Nephron progenitor cell (in vitro differentiated cells): ENCODE measurements at places on chromosomes 3 and 15.
A peak's percentile ranks its signal among the peaks of the same experiment; 100 is the strongest.

GRCh38 chr15:94607176-94607654, 375.9 kb downstream of the MCTP2 start:
- DNase-seq = no peak

DNA sequence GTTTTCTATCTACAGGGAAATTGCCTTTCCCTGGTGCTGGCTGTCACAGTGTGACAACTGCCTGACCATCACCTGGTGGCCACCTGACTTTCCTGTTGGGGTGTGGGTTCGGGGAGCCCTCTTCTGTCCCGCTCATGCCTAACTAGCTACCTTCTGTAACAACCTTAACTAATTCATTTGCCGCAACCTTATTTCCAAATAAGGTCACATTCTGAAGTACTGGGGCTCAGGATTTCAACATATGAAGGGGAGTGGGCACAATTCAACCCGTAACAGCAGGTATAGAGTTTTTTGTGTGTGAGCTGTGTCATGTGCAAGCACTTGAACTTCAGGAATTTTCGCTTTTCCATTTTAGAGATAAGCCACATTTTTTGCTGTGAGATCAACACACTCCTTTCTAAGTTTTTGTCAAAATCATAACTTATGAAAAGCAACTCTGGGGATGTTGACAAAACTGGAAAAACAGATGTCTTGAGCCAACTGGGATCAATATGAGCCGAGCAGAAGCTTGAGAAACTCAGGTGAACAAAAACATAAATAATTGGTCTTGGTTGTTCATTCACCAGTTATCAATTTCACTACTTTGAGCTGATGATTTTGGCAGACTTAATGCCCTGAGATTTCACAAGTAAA, 242.0 kb upstream of the RGMA start:
- no peak for DNase-seq

DNA sequence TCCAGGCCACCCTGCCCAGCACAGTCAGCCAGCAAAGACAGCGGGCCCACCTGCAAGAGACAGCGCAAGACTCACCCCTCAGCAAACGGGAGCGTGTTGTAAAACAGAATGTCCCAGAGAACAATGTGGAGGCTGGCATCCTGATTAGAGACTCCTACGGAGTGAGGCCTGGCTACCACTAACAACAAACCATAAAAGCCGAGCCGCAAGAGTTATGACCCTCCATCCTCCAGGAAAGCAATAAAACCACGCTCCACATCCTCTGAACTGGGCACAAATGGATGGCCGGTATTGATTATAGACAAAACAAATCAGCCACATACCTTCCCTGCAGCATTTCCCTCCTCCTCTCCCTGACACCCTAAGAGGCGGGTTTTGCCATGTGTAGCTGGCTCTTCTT, 75.8 kb upstream of the LIPC start:
- DNase-seq = peak; percentile 44

- no peak for DNase-seq
Observed at GRCh38 chr3:123296261-123296660, 94.5 kb downstream of the SEC22A start.

- DNase-seq = no peak
Observed at GRCh38 chr15:84889991-84890669, 5.7 kb downstream of the SLC28A1 start.

DNA sequence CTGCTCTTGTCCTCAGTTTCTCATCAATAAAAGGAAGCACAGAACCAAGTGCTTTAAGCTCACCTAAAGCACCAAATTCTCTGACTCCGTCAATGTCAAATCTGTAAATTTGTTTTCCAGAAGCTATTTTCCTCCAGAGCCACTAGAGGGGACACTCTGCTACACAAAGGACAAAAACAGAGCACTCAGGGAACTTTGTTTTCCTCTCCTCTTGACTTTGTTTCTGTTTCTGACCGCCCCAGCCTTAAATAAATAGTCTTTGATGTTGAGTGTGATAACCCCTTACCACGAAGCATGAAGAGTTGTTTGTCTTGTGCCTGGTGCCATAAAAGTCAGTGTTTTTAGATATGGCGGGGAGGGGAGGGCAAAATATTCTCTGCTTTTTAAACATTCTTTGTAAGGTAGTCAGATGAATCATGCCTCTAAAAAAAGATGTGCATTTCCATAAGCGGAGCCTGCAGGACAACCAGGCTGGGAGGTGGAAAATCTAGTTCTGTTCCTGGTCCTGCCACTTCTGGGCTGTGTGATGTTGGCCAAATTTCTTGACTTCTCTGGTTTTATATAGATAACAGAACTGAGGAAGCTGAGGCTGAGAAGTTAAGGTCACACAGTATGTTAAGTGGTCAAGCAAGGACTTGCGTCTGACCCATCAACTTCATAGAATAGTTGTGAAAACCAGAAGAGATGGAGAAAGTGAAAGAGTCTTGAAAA, 7.3 kb upstream of the ZBTB38 start:
- DNase-seq = no peak

DNA sequence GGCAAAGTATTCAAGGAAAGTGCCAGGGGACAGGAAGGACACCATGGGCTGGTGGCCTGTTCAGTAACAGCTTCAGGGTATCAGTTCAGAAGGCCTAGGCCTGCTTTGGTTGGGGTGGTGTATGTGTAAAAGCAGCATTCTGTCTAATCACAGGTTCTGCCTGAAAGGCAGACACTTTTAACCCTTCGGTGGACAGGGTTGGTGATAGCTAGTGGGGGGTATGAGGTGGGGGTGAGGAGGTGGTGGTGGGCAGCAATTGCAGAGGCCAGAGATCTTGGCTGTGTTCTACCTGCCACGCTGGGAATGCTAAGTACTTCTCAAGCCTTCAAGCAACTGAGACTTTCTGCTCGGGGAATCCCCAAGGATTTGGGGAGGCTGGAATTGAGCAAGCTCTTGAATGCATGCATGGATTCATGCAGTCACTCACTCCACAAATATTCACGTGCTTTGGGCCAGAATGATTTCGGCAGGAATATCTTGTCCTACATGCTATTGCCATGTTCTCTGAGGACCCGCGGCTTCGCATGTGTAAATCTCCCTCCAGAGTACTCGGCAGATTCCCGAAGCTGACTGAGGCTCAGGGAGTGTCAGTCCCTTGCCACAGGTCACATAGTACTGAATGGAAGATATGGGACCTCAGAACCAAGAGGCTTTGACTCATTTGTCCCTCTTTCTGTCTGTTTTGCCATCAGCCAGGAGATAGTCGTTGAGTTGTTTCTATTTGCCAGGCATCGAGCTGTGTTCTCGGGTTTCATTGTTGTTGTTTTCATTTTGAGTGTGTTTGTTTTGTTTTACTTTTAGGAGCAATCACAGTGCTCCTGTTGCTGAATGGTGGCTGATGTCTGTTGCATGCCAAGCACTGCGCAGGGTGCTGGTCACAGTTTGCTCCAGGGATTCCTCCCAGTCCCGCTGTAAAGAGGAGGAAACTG, 65.5 kb downstream of the SMAD3 start:
- DNase-seq = no peak

DNA sequence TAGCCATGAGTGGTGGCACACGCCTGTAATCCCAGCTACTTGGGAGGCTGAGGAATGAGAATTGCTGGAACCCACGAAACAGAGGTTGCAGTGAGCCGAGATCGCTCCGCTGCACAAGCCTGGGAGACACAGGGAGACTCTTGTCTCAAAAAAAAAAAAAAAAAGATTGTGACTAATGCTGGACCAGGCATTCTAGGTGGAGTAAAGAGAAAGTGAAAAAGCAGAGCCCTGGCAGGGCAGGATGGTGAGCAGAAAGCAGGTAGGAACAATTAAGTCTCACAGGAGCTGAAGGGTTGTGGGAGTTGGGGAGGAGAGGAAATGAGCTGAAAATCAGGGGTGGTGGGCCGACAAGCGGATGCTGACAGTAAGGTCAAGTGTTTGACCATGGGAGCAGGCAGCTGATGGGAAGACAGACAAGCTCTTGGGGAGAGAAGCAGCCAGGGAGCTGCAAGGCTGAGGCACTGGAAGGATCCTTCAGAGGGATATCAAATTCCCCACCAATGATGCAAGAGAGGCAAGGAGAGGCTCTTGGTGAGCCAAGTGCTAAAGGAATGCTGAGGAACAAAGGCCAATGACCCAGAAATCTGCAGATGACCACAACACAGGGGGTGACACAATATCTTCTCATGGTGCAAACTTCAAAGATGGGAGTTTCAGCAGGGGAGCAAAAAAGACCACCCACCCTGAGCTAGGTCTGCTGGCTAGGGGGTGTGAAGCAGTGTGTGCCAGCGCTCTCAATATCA, 251.1 kb downstream of the ULK4 start:
- peak; percentile 15 for DNase-seq

DNA sequence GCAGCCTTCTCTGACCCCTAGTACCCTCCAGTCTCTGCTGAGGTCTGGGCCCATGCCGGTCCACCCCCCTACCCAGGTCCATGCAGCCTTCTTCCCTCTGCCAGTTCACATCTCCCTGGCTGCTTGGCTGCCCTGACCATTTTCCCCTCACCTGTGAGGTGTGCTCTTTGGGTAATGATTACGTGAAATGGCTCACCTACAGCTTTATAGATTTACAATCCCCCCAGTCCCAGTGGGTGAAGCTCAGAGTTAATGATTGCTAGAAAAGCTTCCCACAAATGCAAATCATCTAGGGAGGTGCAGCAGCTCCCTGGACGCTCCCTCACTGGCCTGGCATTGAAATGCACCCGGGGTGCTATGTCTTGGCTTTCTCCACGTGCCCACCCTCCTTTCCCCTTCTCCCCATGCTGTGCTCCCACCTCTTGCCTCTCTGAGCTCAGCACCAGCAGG, 18.7 kb downstream of the PAQR5 start:
- no peak for DNase-seq

DNA sequence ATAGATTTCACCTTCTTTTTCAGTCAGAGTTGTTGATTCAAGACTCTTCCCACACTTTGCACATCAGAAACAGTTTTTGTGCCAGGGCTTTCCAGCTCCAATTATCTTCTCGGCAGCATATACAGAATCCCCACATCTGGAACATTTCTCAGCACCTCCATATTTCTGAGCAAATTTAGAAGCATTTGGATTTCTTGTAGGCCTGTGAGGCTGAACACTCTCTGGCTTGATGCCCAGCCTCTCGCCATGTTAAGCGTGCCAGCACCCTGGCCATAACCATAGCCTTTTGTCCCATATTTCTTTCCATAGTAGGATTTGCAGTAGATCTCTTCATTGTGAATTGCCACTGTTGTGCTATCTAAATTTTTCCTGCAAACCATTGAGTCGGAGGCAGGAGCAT, 28.3 kb downstream of the CD80 start:
- DNase-seq = no peak

- no peak for DNase-seq
Observed at GRCh38 chr3:32705232-32705631, 20.2 kb downstream of the CNOT10 start.

GRCh38 chr3:14474363-14475081, 65.6 kb downstream of the GRIP2 start:
- DNase-seq = no peak

DNA sequence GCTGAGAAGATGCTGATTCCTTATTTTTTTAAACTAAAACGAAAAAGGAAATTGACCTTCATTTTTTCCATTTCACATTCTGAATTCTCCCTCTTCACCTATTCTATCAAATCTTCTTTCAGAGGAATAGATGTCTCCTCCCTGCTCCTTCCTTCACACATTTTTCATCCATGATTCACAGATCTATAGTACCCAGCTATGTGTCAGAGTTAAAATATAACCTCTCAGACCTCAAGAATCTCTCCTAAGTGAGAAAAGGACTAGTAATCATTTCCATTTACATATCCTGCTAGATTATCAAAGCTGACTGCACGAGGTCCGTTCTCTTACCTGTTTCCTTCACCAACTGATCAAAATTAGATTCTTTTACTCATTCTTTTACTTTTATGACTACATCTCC, 1297.6 kb upstream of the ALCAM start:
- no peak for DNase-seq

- DNase-seq = peak; percentile 15
Observed at GRCh38 chr3:66394019-66394752, 106.6 kb downstream of the LRIG1 start.

DNA sequence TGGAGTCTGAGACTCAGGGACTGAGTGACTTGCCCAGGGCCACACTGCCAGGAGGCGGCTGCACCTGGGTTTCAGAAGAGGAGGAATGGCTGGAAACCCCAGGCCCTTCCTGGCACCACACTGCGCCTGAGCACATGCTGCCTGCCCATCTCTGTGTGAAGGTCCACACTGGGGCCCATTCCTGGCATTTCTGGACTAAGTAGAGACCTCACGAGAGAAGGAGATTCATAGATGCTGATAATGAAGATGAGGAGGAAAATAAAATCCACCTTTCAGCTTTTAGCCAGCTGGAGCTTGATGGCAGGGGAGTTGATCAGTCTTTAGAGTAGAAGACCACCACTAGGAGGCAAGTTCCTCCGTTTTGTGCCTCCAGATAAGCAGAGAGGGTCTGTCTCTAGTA, 40.2 kb upstream of the TF start:
- no peak for DNase-seq

DNA sequence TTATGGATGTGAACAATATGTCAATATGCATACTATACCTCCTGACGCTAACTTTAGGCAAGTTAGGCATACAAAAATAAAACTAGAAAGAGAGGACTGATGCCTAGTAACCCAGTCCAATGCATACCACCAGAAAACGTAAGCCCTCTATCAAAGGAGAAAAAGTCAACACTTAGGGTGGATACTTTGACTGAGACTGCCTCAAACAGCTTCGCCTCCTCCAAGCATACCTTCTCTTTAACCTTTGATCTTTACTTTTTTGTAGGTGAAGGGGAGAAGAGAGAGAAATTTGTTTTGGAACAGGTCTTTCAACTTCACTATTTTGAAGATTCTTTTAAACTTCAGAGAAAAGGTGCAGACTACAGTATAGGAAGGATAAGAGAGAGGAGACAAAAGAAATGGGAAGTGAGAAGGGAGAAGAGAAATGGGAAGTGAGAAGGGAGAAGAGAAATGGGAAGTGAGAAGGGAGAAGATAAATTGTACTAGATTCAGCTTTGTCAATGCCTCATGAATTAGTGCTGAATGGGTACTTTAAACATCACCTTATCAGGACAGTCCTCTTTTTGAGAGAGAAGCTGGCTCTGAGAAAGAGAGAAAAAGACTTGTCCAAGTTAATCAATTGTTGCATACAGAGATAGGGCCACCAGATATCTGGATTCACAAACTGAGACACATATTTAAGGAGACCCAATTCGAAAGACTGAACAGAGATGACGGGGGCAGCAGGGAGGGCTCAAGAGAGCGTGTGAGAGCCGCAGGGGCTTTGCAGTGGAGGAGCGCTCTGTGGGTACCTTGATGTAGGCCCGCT, 1.0 kb downstream of the P3H2 start:
- no peak for DNase-seq

DNA sequence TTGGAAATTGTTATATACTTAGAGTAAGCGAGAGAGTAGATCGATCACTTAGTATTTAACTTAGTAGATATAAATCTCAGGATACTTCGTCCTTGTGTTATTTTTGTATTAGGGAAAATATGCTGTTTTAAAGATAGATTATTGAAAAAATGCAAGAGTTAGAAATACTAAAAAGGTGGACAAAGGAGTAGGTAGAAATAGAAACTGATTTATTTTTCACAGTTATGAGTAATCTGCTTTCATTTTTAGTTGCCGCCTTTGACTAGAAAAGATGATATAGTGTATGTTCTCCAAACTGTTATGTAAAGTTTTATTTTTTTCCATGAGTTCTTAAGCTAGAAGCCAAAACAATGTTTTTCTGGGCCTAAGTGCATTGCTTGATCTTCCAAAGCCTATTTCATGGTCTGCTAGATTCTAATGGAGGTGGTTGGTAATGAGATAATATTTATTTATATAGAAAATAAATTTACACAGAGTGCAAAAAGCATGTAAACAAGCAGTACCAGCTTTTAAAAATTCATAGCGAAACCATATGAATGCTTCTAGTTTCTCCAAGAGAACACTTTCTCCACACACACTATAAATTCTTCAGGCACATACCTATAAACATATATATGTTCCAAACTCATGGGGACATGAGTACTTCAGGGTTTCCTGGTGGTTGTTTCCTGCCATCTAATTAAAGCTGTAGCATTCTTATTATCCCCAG, 61.1 kb downstream of the DIPK2A start:
- no peak for DNase-seq
